ENCODE measurements at places on chromosomes 7 and 10. TPM values are rescaled to one million over a fixed set of nuclear protein-coding genes. Genes with fewer than 3 reads are reported as not detected.

The PNLIPRP3 gene
- total RNA-seq = not detected

The PALD1 gene
- total RNA-seq = 10.0 TPM

The FAM20C gene
- total RNA-seq = 27.9 TPM

The AKR1C4 gene
- total RNA-seq = not detected

GRCh38 chr7:157009170-157009777 is 1.2 kb downstream of the MNX1 start:
- no peak for DNase-seq

DNA sequence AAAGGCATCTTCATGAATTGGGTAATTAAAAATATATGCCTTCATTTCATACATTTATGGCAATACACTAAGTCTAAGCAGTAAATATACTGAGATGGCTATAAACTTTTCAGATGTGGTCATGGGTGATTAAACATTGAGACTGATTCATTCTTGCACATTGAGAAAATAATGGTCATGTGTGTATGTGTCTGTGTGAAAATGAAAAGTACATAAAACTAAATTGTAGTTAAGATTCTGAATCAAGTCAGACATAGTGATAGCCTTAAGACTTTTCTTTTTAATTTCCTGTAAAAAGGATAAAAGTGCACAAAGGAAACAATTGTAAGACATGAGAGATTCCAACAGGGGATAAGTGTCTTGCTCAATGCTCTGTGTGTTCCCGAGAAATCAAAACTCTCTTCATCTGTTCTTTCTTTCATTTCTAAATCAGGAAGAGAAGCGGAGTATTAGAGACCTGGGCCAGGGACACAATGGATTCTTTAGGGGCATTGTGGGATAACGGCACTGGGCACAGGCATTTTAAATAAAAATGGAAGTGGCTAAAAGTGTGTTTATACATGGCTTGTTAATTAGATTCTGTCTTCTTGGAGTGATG is 69.8 kb upstream of the AGR3 start:
- no peak for DNase-seq

GRCh38 chr7:48337012-48337621 is 165.9 kb downstream of the ABCA13 start:
- DNase-seq = no peak

DNA sequence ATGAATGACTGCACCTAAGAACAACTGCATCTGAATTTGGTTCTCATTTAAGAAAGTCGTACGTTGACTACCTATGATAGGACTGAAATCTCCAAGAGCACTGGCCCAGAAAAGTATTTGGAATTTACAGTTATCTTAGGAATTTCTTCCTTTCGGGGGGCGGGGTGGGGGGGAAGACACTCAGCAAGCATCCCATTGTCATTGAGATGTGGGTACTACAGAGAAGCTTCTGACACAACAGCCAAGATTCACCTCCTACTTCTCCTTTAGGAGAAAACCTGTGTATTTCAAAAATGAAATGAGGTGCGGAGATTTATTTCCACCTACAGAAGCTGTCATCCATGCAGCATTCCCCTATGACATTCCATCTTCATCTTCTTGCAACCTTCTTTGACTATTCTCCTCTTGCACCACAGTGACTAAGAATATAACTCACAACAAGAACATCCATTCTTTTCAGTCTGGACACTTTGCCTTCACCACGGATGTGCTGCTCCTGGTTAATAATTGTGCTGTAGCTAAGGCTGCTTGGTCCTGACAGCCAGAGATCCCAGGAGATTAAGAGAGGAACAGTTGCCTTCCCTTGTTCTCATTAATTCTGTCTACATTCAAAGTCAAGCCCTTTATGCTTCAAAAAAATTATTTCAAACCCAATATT is 98.4 kb upstream of the FRMD4A start:
- DNase-seq = no peak

All from spinal cord (tissue), 10 donors.